ENCODE measurements at places on chromosomes 1 and 21.

GRCh38 chr1:53060579-53060978, 1.4 kb upstream of the PODN start:
- DNase-seq, result no peak

DNA sequence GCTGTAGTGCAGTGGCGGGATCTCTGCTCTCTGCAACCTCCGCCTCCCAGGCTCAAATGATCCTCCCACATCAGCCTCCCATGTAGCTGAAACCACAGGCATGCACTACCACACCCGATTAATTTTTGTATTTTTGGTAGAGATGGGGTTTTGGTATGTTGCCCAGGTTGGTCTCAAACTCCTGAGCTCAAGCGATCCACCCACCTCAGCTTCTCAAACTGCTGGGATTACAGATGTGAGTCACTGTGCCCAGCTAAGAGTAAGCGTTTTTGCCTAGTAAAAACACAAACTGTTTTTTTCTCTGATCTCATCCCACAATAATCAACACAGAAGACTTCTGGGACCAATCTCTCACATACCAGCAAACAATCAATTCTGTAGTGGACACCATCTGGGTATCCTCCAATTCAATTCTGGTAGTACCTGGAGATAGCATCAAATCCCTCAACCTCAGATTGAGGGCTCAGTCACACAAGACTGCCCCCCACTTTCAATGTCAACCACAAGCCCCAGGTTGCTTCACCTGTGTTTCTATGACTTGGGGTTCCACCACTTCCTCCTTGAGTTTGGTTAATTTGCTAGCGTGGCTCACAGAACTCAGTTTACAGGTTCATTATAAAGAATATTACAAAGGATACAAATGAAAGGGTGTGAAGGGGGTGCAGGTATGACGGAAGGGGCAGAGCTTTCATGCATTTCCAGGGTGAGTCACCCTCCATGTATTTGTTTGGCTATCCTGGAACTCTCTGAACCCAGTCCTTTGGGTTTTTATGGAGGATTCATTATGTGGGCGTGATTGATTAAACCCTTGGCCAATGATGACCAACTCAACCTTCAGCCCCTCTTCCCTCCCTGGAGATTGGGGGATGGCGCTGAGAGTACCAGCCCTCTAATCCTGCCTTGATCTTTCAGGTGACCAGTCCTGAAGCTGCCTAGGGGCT, 40.0 kb upstream of the RHOU start:
- DNase-seq, result no peak

- DNase-seq, result no peak
Observed at GRCh38 chr1:51756290-51756689, 122.2 kb downstream of the NRDC start.

GRCh38 chr1:156115514-156116374, 1.2 kb downstream of the LMNA start:
- DNase-seq, result peak; percentile 84

- peak; percentile 60 for DNase-seq
Observed at GRCh38 chr1:43933386-43934100, at the start of gene ARTN. ARTN (plus strand) TSS chr1:43933801; CDS start chr1:43935657, 1,856 bp downstream.

DNA sequence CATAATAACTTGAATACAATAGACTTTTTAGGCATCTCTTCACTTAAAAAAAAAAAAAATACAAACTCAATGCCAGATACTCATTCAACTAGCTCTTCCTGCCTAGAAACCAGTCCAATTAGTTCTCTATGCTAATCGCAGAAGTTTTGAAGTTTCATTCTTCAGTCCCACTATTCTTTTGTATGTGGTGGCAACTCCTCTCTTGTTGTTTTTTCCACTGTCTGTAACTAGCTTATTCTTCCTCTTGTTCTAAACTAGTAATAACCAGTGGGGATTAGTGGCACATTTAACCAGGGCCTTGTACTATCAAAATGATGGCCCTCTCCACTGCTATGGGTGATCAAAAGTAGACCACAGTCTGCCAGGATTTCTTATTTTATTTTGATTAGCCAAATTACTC, 52.5 kb downstream of the SELENOF start:
- DNase-seq, result no peak

- DNase-seq, result no peak
Observed at GRCh38 chr1:93728480-93729131, 47.0 kb upstream of the BCAR3 start.

DNA sequence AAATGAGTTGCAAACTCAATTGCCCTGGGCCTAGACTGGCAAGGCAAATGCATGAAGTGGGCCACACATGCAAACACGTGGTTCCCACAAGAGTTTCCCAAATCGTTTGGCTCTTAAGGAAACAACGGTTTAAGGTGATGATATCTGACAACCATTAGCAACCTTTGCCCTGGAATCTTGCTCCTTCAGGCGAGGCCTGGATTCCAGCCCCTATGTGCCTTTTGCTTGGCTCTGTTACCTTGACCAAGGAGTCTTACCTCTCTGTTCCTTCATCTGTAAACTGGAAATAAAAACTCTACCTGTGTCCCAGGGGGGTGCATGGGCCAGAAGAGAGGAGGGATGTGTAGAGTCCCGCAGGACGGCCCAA, 72.1 kb upstream of the CASZ1 start:
- no peak for DNase-seq

Data from T47D (cell line).